Upper lobe of left lung (tissue), 6 donors: ENCODE measurements at places on chromosomes 2 and 18. TPM values are rescaled to one million over a fixed set of nuclear protein-coding genes. Genes with fewer than 3 reads are reported as not detected.

Gene GLI2
- 3.3 TPM for total RNA-seq

Gene XDH
- 0.43 TPM for total RNA-seq

Gene NBAS
- total RNA-seq = 45.1 TPM

Gene PLGLB2
- not detected for total RNA-seq

Gene NEU4
- not detected for total RNA-seq

Gene DNAJC5G
- not detected for total RNA-seq

- DNase-seq = no peak
These were observed 10.0 kb upstream of the BCL2 start for GRCh38 chr18:63329431-63330145.

GRCh38 chr18:3824101-3824500, 374.1 kb downstream of the TGIF1 start:
- no peak for DNase-seq

DNA sequence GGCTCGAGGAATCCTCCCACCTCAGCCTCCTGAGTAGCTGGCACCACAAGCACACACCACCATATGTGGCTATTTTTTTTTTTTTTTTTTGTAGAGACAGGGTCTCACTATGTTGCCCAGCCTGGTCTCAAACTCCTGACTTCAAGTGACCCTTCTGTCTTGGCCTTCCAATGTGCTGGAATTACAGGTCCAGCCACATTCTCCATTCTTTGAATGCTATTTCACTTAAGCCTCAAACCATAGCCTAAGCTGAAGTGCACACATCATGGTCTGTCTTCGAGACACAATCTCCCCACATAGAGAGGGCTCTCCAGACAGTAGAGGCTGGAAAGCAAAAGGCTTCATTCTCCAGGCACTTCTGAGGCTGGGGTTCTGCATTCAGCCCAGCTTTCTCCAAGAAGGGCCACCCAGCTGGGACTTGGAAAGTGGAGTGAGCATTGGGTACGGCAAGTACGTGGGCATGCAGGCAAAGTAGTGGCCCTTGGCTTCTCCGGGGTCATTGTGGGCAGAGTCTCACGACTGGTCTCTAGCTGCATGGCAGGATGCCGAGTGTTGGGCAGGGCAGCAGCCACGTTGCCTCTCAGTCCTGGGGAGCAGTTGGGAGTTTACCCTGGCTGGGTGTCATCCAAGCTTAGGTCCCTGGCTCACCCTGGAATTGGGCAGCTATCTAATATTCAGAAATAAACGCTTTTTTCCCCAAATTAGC, 78.2 kb upstream of the SMAD7 start:
- no peak for DNase-seq

- DNase-seq = peak; percentile 78
These were observed 8.4 kb downstream of the TMEM247 start for GRCh38 chr2:46487667-46488335.

GRCh38 chr2:20060106-20060505, 8.7 kb upstream of the LAPTM4A start:
- DNase-seq = no peak

- no peak for DNase-seq
These were observed 537.1 kb upstream of the ID2 start for GRCh38 chr2:8144785-8145184.

- no peak for DNase-seq
These were observed 444.1 kb downstream of the XIRP2 start for GRCh38 chr2:167332358-167332757.

DNA sequence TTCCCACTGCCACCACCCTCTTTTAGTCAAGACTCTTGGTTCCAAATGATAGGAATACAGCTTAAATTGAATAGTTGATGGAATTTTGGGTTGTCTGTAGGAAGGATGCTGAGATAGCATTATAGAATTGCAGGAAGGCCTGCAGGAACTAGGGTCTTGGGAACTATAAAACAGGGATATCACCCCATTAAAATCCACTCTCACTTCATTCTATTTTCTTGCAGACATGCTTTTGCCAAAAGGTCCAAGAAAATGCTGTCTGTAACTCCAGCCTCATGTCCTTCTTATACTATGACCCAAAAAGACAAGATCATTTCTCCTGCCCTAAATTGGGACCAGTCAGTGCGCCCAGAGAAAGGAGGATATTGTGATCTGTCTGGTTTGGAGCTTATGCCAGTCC, 89.1 kb downstream of the COMMD1 start:
- no peak for DNase-seq

DNA sequence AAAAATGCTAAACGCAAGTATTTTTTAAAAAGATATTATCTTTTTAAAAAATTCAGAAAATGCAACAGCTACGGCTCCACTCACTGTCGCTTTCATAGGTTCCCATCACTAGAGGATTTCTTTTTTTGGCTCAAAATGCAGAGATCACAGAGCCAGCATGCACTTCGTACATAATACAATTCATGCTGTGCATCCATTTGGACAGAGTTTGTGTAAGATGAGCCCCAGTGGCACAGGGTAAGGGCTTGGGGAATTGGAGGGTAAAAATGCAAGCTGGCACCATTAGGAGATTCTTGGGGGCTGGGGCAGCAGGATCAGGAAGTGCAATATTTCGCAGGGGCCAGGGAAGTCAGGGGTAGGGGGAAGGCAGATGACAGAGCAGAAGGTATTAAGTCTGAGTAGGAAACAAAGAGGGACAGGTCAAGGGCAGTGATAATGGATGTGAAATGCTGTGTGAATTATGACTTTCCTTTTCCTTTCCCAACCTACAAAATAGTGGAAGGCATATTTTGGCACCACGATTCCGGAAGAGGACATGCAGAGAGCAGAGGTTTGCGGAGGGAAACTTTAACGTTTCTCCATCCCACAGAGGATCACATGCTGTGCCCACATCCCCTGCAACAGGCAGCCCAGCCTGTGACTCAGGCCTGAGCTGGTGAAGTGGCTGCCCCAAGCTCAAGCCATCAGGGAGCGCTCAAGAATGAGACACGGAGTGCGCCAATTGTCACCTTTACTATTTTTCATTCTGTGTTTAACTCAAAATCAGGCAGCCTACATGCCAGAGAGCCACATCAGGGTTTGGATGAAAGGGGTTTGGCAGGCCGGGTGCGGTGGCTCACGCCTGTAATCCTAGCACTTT, 4.7 kb downstream of the CAPG start:
- peak; percentile 83 for DNase-seq

- no peak for DNase-seq
These were observed 40.6 kb upstream of the FZD5 start for GRCh38 chr2:207810200-207810788.

DNA sequence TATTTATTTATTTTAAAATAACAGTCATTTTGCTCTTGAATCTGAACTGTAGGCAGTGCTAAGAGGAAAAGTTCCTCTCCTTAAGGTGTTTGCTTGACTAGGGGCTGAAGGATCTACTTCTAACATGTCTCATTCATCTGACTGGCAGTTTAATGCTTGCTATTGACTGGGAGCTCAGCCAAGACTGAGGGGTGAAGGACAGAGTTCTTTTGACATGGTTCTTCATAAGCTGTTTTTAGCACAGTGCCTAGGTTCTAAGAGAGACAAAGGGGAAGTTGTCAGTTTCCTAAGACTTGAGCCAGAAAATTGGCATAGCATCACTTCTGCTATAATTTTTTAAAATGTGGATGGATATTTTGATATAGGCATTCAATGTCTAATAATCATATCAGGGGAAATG, 73.0 kb downstream of the COMMD1 start:
- DNase-seq = peak; percentile 51

DNA sequence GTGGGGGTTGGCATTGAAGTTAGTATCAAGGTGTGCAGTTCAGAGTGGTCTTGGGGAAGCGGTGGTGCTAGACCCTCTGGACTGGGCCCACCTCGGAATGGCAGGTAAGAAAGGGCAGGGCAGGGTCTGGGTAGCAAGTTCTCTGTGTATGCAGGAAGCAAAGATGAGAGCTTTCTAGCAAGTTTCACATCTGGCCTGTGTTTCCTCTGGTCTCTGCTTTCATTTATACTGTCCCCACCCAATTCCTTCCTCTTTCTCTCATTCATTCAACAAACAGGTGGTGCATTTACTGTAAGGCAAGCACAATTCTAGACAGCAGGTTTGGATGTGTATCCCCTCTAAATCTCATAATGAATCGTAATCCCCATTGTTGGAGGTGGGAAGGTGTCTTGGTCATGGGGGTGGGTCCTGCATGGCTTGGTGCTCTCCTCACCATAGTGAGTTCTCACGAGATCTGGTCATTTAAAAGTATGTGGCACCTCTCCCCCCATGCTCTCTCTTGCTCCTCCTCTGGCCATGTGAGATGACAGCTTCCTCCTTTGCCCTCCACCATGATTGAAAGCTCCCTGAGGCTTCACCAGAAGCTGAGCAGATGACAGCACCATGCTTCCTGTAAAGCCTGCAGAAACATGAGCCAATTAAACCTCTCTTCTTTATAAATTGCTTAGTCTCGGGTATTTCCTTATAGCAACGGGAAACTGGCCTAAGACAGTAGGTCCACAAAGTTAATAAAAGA, 51.8 kb downstream of the PKDCC start:
- no peak for DNase-seq

DNA sequence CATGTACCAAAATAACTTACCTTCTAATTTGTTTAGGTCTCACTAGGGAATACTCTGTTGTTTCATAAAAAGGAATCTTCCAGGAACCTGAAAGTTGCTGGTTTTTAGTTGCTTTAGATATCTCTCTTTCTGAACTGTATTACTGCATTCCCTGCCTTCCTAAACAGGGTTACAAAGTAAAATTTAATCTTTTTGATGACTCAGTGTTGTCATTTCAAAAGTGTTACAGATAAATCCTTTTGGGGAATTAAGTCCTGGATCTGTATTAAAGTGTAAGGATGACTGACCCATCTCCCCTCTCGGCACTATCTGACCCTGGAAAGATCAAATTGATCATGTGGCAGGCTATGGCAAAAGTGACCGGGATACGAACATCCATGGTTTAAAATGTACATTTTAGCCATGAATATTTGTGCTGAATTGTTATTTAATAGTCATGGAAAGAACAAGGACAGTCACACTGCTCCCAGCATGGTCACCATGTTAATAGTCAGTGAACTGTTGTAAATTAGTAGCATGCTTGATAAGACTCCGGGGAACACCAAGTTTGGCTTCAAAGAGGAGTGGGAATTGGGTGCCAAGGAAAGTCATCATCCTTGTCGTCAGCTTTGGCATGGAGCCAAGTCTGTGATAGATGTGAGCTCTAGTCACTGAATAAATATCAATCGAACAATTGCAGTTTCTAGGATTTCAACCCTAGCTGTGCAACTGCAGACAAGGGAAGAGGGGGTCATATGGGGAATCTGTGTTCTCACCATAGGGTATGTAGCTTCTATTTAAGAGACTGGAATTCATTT, 4.2 kb downstream of the PLEKHA3 start:
- no peak for DNase-seq

- peak; percentile 13 for DNase-seq
These were observed 90.3 kb upstream of the CAPN13 start for GRCh38 chr2:30897539-30897938.

- no peak for DNase-seq
These were observed at the start of gene CCL20 for GRCh38 chr2:227813562-227814353. Gene CCL20 (plus strand): TSS chr2:227813842. CDS start chr2:227813912, 70 bp downstream.

- no peak for DNase-seq
These were observed 24.8 kb upstream of the STAT1 start for GRCh38 chr2:191038741-191039140.

GRCh38 chr2:171436307-171436706, 2.3 kb downstream of the DCAF17 start:
- DNase-seq = no peak

- DNase-seq = no peak
These were observed 703.3 kb upstream of the PKDCC start for GRCh38 chr2:41344529-41344928.

DNA sequence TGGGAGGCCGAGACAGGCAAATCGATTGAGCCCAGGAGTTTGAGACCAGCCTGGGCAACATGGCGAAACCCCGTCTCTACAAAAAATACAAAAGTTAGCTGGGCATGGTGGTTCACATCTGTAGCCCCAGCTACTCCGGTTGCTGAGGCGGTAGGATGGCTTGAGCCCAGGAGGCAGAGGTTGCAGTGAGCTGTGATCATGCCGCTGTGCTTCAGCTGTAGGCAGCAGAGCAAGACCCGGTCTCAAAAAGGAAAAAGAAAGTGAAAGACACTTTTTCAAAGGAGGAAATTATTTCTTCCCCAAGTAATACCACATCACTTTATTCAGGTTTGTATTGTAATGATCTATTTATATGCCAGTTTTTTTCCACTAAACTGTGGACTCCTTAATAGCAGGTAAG, 35.7 kb upstream of the TAF4B start:
- DNase-seq = no peak

DNA sequence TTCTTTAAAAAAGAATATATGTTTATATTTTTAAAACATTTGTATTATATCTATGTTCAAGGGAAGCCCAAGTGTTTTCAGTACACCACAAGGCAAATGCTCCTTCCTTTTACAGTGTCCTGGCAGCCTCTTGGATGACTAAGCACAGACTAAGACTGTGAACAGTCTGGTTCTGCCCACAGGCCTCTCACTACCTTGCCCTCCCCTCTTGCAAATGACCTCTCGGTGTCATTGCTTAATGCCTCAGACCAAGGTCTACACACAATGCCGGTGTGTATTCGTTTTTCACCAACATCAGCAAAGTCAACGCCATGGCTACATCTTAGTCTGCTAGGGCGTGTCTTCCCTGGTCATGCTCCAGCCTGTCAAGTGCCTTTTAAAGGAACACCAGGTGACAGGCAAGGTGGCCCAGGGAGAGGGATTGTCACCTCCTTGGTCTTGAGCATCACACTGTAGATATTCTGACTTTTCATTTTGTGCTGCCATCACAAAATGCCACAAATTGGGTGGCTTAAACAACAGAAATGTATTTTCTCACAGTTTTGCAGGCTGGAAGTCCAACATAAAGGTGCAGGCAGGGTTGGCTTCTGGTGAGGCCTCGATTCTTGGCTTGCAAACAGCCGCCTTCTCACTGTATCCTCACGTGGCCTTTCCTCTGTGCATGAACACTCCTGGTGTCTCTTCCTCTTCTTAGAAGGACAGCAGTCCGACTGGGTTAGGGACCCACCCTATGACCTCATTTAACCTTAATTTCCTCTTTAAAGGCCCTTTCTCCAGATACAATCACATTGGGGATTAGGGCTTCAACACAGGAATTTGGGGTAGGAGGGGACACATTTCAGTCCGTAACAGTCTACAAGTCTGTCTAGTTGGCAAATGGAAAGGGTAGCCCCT, 266.5 kb downstream of the KLHL29 start:
- no peak for DNase-seq

DNA sequence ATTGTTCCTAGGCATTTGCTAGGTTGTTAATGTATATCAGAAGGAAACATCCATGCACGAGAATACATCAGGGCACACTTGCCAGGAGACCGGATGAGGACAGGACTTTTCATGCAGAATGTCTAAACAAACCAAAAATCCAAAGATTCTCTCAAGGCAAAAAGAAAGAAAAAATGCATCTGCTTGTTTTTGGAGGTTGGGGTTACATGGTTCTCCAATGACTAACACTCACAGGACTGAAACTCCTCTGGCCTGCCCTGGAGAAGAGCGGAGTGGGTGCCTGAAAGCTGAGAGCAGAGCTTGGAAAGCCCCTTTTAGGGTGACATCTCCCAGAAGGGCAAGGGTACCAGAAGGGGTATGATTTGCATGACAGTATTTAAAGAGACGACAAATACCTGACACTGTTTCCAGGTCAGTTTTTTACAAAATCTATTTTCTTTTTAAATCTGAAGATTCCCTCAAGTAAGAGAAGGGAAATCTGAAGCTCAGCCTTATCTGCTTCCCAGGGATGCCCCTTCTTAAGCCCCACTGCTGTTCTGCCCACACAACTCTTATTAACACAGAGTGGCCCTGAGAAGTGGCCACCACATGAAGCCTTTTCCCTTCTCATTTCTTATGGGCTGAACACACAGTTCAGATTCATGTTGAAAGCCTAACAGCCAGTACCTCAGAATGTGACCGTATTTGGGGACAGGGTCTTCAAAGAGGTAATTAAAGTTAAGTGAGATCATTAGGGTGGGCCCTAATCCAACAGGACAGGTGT, 216.4 kb downstream of the STK39 start:
- no peak for DNase-seq
